ENCODE measurements at places on chromosomes 2 and 18.
A peak's percentile ranks its signal among the peaks of the same experiment; 100 is the strongest.

GRCh38 chr2:60033325-60033724 lies 520.1 kb downstream of the BCL11A start:
- DNase-seq = no peak

DNA sequence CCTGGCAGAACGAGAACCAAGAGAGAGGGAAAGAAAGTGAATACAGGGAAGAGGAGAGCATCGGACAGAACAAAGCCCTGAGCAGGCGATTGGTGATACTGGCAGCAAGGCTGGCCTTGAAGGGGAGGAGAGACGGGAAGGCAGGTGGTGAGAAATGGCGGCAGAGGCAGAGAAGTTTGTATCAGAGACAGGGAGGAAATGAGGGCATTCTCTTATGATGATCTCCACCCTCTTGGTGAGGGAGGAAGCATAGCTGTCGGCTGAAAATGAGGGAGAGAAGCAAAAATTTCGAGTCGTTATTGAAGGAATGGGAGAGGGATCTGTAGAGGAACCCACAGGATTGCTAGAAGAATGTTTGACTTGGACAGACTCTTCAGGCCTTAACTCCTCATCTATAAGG lies 80.6 kb downstream of the CLIP4 start:
- DNase-seq = no peak

DNA sequence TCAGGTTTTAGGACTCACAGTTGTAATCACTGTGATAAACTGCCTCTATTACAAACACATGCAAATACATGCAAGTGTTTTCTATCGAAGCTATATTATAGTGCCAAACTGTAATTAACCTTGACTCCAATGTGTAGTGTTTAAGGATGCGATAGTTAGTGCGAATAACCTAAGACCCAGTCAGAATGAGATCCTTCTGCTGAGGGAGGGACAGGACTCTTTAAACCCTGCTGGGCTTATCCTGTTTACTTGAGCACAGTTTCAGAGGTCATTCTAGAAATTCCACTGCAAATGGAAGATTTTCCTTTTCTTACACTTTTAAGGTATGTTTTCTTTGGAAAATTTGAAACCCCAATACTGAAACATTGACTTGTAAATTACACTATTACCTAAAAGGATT lies 68.2 kb downstream of the CALCRL start:
- no peak for DNase-seq

GRCh38 chr2:149225446-149225845 lies 104.9 kb upstream of the LYPD6 start:
- no peak for DNase-seq

GRCh38 chr2:11072550-11072949 lies 82.7 kb upstream of the SLC66A3 start:
- peak; percentile 17 for DNase-seq
